Activated CD4-positive, CD25-positive, alpha-beta regulatory T cell treated with anti-CD3 and anti-CD28 coated beads, Interleukin-2, amount 50 U/mL, for 16 hours (primary cell): ENCODE measurements at places on chromosomes 11 and 22.

GRCh38 chr11:31419669-31420068 is 50.0 kb downstream of the DNAJC24 start:
- no peak for DNase-seq

DNA sequence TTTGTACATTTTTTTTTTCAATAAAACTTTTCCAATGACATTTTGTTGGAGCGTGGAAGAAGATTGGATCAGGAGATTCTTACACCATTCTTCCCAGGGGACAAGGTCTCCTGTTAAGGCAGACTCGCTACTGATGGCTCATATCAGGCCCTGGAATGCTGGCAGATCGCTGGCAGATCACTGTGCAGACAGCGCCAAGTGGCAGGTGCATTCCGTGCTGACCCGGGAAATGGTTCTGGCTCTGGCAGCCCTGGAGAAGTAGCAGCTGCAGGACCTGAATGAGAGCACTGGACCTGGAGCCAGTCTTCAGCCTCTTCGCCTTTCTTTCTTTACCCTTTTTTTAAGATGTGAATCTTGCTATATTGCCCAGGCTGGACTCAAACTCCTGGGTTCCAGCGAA is 10.7 kb downstream of the SERPINH1 start:
- no peak for DNase-seq

- DNase-seq = no peak
These were observed 37.6 kb downstream of the ZNRF3 start for GRCh38 chr22:28920757-28921584.

DNA sequence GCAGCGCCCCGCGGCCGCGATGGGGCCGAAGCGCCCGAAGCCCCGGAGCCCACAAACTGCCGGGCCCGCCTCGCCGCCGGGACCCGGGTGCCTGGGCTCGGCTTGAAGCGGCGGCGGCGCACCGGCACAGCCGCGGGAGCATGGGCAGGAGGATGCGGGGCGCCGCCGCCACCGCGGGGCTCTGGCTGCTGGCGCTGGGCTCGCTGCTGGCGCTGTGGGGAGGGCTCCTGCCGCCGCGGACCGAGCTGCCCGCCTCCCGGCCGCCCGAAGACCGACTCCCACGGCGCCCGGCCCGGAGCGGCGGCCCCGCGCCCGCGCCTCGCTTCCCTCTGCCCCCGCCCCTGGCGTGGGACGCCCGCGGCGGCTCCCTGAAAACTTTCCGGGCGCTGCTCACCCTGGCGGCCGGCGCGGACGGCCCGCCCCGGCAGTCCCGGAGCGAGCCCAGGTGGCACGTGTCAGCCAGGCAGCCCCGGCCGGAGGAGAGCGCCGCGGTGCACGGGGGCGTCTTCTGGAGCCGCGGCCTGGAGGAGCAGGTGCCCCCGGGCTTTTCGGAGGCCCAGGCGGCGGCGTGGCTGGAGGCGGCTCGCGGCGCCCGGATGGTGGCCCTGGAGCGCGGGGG is 346 bp downstream of the FJX1 start:
- DNase-seq = no peak

DNA sequence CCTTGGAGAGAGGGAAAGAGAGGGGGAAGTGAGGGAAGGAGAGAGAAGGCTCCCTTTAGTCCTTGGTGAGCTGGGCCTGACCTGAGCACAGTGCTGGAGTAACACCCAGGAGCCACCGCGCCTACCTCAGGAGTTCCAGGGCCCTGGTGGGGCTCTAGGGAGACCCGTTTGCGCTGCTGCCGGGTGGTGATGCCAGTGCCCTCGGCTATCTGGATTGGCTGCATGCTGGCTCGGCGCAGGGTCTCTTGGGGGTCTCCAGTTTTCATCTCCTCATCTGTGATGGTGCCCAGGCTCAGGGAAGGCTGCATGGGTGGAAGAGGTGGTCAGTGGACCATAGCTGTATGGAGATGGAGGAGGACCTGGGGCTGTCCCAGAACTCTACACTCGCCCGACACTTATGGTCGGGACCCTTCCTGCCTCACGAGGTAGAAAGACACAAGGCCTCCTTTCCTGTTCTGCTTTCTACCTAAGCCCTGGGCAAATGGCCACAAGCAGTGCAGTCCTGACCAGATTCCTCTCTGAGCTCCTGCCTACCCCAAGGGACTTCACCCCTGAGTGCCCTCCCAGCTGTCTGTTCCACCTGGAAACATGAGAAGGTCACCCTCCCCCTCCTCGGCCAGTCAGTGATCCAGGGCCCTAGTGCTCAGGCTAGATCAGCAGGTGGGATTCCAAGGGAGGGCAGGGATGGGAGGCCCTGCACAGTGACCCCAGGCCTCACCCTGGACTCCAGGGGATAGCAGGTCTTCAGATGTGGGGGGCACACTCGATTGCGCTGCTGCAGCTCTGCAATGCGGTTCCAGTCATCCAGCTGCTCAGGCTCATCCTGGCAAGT is 6.0 kb downstream of the IL18BP start:
- no peak for DNase-seq

- DNase-seq = no peak
These were observed 52.0 kb upstream of the SUSD2 start for GRCh38 chr22:24129263-24129651.

GRCh38 chr11:18590571-18590970 is 2.0 kb upstream of the UEVLD start:
- no peak for DNase-seq

DNA sequence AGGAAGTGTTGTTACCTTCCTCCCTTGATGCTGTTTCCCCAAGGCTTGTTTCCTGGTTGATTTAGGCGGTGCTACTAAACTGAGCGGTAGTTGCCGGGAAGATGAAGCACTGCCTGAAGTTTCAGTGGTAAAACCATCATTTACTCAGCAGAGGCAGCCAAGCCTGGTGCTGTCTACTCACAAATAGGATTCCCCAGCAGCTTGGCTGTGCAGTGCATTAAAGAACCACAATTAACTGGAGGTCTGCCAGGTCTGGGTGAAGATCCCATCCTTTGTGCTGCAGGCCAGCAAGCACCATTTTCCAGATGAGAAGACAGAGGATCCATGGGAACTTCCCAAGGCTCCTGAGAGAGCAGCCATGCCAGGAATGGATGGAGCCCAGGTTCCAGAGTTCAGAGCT is 231.9 kb upstream of the E2F8 start:
- no peak for DNase-seq

- no peak for DNase-seq
These were observed 165.3 kb downstream of the TTC28 start for GRCh38 chr22:28514321-28514821.

- DNase-seq = no peak
These were observed 1.4 kb upstream of the OSBPL5 start for GRCh38 chr11:3166268-3167142.

DNA sequence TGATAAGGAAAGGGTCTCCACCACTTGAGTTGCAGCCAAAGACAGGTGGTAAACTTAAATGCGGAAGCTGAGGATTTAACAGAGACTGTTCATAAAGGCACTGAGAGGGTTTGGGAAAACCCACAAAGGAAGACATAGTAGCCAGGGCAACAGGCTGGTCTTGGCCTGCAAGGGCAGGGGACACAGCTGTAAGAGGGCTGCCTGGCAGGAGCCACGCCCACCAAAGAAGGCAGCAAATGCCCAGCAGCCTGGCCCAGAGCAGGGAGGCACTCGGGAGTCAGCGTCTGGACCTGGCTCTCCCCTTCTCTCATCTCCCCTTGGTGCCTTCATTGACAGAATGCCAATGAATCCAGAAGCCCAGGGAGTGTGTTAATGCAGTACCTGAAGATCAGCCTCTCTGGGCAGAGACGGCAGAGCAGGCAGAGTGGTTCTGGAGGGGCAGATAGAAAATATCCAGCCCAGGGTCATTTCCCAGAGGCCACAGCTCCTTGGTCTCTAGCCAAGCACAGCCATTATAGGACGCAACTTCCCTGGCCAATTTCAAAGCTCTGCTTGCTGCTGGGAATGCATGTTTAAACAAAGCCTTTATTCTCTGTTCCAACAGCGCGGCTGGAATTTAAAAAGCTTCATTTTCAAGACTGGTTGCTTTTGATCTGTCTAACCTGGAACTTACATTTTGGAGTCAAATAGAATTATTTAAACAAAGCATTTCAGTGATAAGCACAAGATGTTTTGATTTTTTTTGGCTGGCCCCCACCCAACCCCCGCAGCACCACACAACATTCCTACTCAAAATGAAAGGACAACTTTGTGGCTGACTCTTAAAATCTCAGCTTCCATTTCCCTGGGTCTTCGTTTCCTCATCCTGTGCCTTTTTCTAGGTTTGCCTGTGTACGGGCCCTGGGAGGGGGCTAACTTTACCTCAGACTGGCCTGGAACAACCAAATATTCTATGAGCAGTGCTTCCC is 125.6 kb upstream of the LMO1 start:
- DNase-seq = no peak

GRCh38 chr11:20155683-20156279 is 4.5 kb downstream of the DBX1 start:
- DNase-seq = no peak

DNA sequence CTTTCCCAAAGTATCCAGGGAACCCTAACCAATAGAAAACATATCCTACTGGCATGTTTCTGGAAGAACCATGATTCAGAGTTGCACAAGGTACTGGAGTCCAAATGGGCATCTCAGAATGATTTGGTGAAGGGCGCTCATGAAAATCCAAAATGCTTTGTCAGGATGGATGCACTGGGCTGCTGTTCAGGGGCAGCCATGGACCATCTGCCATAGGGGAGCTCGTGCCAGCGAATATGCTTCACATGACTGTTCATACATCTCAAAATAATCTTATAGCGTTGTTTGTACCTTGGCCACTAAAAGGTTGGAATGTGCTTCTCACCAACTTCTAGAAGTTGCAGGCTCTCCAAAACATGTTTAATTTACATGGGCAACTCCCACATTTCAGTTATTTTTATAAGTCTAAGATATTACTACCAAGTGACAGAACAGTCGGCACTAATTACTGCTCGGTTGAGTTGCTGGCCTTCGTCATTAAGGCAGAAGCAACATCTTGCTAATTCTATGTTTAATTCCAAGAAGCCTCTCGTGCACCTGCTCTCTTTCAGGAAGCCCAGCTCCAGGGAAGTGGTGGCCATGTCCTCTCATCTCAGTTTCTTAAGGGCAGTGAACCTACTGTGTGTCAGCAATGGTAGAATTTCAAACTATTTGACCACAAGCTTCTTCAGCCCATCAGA is 1497.7 kb downstream of the TBC1D22A start:
- no peak for DNase-seq

DNA sequence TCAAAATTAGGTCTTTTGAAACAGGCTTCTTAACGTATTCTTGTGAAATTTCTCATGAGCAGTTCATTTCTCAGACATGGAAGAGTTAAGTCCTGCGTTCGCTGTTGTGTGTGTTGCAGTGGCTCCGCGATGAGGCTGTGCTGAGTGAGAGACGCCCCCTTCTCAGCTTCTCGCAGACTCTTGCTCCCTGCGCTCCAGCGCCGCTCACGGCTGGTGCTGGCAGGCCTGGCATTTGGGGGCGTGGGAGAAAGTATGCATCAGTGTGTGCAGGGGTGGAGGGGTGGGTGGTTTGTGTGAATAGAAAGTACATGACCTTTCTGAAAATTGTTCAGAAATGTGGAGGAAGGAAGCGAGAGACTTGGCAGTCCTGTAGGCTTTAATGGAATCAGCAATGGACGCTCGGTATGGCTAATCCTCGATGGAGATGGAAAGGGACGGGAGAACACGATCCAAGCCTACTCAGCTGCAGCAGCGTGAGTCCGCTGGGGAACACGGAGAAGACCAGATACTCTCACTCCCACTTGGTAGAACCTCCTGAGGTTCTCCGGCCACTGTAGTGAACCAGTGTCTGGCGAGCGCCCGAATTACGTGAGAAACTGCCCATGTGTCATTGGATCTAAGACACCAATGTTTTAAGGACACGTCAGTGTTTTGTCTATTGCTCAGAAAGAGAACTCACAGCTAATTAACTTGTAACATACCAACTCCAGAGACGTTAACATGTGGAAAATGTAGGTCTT is 5.9 kb downstream of the TAB1 start:
- no peak for DNase-seq

DNA sequence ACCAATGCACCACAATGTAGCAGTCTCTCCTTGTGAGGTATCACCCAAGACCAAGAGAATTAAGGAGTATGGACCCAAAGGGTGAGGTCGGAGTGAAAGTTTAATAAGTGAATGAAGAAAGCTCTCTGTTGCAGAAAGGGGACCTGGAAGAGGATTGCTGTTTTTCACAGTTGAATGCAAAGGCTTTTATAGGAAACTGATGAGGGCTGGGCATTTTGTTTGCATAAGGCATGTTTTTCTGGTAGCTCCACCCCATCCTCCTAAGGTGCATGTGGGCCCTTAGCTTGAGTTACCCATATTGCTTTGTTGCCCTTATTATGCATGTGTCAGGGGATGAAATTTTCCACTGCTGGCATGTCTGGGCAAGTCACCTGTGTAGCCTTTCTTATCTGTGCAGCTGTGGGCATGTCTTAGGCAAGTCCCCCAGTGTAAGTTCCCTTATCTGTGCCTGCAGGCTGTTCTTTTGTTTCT is 64.7 kb downstream of the BDNF start:
- DNase-seq = no peak

GRCh38 chr11:20754933-20755332 is 85.5 kb downstream of the NELL1 start:
- no peak for DNase-seq

DNA sequence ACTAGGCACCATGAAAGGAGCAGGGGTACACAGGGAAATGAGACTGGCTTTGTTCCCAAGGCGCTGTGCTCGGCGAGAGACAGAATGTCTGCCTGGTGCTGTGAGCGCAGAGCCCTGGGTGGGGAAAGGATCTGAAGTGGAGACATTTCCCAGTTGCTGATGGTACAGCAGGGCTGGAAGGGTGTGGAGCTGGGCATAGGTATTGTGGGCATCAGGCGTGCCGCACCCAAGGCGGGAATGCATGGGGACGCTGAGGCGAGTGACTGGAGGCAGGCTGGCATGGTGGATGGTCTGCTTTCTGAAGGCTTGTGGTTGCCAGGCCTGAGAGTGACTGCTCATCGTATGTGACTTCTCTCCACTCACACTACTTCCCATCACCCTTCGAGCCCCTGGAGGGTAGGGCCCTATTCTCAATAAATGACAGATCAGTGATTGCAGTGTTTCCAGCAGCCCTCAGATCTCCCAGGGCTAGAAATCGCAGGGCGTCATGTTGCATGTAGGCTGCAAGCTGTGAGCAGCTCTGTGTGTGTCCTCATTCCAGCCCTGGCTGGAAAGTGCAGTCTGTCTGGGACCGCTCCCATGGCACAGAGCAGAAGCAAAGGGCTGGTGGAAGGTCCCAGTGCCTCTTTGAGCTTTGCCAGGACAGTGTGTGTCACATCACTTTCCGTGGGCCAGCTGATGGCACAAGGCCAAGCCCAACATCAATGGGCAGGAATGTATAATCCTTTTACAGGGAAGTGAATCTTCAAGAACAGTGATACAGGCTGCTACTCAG is 67.7 kb downstream of the TBC1D22A start:
- DNase-seq = no peak
